Umbilical cord (tissue), 2 donors: ENCODE measurements at places on chromosomes 13 and 19.

DNA sequence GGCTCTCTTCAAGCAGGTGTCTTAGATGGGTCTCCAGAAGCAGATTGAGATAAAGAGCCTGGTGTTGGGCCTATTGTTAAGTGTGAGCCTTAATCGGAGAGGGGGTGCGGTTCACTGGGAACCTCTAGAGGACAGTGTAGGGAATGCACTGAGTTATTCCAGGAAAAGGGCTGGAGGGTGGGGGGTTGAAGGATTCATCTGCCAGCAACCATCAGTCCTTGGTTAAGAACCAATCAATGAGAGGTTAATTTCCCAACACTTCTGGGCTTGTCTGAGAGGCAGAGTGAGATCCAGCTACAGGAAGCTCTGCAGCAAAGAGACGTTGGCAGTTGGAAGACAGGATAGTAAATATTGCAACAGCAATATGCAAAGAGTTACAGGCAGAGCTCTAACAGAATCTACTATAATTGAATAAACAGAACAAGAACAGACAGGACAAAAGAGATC lies 28.7 kb downstream of the CYP4F2 start:
- peak; percentile 8 for DNase-seq

GRCh38 chr19:58170860-58171259 lies 12.0 kb upstream of the ZNF274 start:
- no peak for DNase-seq

DNA sequence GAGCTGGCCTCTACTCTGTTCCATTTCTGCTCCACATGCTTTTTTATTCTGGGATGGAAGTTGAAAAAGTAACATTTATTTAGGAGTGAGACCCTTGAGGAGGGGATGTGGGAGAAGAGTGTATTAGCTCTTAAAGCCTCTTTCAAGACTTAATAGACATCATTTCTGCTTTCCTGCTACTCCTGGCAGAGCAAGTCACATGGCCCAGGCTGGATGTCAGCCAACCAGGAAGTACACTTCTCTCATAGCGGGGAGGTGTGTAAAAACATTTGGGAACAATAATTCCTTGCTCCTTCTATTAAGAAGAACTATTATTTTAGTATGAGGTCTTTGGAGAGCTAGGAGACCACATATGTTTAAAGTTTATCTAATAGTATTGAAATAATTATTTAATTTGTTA lies 40.6 kb upstream of the FAM216B start:
- DNase-seq = peak; percentile 45

DNA sequence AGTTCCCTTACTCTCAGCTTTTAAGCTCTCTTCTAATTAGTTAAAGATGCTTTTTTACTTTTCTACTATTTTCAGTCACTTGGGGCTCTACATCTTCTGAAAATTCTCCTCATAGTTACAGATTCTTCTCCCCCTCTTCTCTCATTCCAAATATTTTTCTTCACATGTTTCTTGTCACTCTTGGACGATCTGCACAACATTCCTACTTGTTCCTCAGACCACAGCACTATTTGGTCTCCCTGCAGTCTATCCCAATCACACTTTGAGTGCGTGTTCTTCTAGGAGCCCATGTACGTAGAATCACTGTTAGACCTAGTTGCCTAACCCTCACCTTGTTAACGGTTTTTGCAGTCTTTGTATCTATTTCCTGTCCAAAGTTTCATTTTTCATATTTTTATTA lies 222.5 kb upstream of the SPRY2 start:
- DNase-seq = no peak

DNA sequence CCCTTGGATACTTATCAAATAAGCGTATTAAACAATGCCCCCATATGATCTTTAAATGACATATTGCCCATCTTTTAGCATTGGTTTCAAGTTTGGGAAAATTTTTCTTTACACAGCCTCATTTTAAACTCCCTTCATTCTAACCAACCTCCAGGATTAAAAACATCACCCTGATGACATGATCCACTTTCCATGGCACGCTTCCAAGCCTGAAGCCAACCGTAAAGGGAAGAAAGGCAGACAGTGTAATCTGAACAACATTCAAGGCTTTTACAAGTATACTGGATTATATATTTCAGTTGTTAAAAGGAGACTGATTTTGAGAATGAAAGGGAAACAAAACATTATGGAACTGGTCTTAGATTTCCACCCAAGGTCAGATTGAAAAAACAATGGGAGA lies 1721.9 kb downstream of the OLFM4 start:
- DNase-seq = peak; percentile 22

DNA sequence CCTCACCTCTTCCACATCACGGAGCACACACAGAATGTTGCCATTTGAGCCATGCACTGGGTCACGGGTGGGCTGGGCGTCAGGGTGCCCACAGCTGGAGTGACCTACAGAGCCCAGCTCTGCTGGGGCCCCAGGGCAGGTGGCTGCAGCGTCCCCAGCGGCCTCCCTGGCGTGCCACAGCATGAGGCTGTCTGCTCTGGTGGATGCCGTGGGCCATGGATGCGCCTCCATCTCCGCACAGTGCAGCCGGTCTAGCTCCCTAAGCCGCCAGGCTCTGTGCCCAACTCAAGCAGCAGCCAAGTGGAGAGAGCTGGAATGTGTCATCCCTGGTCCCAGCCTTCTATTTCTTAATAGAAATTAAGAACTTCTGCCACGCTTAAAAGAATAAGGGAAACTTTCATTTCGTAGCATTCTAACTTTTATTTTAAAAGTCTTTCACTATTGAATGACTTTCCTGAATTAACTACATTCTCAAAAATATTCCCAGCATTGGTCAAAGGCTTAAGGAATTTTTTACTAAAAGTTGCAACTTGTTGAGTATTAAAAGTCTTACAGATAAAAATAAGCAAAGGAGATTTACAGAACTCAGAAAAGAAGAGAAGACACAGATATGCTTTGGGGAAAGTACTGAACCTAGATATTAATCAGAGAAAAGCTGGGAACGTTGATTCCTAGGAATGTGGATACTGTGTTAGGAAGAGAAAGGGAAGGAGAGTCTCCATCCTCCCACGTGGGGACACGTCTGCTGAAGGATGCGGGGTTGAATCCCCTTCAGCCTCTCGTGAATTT lies 59.3 kb downstream of the ATP11A start:
- DNase-seq = peak; percentile 86
